ENCODE measurements at places on chromosomes 6 and 20. TPM values are rescaled to one million over a fixed set of nuclear protein-coding genes. Genes with fewer than 3 reads are reported as not detected.

GRCh38 chr6:105786890-105787655 is 299.1 kb upstream of the PRDM1 start:
- no peak for DNase-seq

DNA sequence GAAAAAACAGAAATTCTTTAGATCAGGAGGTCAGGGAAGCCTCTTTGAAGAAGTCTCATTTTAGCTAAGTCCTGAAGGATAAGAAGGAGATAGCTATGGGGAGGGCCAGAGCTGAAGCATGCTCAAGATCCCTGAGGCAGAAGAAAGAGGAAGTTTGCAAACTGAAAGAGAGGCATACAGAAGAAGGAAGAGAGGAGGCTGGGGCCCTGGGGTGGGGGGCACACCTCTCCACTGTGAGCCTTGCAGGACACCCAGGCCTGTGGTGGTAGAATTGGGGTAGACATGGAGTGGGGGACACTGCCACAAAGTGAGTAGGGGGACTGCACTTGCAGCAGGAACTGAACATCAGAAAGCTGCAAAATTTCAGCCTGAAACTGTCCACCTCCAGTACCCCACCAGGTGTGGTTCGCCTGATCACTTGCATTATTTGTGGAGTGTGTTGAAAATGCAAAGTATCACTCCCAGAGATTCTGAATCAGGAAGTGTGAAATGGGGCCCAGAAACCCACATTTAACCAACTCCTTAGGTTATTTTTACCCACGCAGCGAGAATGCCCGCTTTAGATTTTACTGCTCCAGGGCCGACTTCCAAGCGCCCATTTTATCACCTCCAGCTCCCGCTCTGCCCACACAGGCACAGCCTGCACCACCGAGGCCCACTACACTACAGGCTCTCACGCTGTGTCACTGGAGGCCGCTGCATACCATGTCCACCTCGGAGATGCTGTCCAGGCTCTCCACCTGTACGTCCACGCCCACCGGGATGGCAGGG is 44.0 kb downstream of the GABRR2 start:
- DNase-seq, result no peak

DNA sequence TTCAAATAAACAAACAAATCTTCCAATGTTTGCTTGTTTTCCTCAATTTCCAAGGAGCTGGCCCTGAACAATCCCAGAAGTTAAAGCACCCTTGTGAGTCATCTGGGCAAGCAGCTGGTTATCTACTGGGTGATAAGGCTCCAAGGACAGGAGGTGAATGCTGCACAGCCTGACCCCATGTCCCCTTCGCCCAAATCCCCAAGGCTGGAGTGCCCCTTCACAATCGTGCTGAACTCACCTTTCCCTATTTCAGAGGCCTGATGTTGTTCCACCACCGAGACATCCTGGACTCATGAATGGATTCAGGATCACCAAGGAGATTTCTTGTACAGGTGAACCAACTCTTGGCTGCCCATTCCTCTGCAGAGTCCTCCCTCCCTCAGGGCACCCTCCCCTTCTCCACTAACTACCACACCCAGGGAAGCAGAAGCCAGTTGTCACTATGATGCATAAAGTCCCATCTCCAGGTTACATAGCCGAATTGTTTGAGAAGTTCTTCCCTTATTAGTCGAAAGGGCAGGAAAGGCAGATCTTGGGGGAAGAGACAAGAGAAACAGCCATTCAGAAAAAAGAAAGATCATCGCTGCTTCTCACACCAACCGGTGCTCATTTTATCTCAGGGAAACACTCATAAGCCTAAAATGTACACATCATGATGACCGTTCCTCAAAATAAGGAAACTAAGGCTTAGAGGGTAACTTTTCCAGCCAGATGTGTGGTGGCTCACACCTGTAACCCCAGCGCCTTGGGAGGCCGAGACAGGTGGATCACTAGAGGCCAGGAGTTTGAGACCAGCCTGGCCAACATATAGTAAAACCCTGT is 138.8 kb upstream of the RREB1 start:
- no peak for DNase-seq

DNA sequence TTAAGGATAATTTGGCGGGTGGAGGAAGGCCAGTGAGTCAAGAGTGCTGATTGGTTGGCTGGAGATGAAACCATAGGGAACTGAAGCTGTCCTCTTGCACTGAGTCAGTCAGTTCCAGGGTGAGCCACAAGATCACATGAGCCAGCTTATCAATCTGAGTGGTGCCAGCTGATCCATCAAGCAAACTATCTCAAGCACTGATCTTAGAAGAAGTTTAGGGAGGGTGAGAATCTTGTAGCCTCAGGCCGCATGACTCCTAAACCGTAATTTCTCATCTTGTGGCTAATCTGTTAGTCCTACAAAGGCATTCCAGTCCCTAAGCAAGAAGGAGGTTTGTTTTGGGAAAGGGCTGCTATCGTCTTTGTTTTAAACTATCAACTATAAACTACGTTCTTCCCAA is 954.3 kb downstream of the KIF16B start:
- DNase-seq, result no peak

DNA sequence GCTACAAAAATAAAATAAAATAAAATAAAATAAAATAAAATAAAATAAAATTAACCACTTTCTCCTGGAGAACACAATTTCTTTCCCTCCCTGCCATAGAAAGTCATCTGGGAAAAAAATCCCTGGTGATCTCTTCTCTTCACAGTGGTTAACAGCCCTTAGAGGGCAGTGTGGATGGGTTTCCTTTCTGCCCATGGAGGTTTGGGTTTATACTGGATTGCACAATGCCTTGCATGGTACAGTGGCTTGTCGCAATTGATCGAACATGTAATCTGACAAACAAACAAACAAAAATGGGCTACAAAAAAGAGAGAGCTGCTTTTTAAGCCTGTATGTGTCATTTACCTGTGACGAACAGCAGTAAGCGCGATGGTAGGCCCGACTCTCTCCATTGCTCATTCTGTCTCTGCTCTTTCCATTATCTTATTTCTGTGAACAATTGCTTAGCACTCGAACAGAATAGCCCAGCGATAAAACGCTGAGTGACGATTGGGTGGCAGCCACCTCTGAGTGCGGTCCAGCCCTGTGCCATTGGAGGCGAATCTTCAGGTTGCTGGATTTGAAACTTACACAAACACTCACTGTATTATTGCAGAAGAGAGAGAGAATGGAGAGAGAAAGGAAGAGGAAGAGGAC is 166.1 kb downstream of the CD83 start:
- no peak for DNase-seq

DNA sequence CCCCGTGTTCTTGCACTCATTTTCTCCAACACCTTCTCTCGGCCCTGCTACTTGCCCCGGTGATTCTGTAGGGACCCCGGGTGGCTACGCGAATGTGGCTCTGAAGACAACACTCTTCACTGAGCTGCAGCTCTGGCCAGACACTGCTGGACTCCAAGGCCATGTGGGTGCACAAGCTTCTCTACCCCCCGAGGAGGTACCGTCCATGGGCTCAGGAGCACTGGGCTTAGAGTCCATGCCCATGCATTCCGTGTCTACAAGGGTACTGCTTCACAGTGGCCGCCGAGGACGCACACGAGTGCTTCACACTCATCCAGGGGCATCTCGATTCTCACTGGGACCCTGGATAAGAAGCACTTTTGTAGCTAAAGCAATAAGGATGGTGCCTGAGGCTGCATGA is 59.5 kb downstream of the SMOC2 start:
- no peak for DNase-seq

DNA sequence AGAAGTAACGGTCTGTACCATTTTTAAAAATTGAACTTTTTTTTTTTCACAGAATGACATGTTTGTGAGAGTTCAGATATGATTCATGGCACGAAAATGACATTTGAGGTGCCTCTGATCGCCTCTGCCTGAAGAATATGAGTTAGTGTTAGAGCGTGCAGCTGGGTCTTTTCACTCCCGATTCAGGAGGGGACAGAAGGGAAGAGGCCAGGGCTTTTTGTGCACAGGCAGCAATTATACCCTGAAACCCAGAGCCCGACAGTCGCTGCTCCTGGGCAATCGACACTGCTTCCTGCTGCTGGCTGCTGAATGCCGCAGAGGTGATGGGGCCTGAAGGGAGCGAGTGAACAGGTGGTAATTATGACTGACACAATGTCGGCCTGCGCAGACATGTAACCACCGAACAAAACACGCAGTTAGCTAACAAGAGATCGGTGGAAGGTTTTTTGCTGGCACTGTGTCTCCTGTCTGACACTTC is 652.0 kb upstream of the NOX3 start:
- DNase-seq, result no peak

- no peak for DNase-seq
Observed at GRCh38 chr6:106751501-106752252, 122.3 kb downstream of the QRSL1 start.

DNA sequence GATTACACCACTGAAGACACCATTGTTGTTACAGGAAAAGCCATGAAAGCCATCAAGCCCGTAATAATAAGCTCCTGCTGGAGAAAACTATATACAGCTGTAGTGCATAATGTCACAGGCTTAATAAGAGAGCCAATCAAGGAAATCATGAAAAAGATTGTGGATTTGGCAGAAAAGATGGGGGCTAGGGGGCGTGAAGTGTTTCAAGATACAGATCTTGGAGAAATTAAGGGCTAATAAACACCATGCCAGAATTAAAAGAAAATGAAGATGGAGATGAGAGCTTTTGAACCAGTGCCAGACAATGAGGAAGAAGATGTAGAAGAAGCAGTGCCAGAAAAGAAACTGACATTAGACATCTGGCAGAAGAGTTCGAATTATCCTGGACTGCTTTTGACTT is 43.2 kb upstream of the DTNBP1 start:
- no peak for DNase-seq

DNA sequence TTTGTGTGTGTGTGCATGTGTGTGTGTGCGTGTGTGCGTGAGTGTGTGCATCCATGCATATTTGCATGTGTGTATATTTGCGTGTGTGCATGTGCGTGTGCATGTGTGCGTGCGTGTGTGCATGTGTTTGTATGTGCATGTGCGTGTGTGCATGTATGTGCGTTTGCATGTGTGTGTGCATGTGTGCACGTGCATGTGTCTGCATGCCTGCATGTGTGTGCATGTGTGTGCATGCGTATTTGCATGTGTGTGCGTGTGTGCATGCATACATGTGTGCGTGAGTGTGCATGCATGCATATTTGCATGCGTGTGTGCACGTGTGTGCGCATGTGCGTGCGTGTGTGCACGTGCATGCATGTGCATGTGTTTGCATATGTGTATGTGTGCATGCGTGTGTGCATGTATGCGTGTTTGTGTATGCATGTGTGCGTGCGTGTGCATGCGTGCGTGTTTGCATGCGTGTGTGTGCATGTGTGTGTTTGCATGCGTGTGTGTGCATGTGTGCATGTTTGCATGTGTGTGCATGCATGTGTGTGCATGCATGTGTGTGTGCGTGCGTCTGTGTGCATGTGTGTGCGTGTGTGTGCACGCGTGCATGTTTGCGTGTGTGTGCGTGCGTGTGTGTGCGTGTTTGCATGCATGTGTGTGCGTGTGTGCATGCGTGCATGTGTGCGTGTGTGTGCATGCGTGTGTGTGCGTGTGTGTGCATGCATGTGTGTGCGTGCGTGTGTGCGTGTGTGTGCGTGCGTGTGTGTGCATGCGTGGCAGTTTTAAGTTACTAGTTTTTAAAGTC is 57.7 kb upstream of the SMOC2 start:
- no peak for DNase-seq

DNA sequence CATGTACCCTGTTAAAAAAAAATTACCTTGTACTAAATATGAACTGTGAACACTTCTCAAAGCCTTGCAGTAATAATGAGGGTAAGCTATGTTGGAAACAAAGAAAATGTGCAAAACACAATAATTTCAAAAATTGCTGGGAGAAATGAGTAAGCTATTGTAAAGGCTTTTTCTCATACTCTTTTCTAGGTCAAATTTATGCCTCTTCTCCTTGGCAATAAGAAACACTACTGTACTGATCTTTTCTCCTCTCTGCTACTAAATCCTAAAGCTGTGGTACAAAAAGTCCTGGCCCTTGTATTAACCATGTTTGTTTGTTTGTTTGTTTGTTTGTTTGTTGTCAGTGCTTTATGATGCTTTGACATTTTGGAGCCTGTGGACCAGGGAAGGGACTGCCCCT is 17.5 kb upstream of the HUS1B start:
- DNase-seq, result no peak

- DNase-seq, result no peak
Observed at GRCh38 chr6:145540741-145541140, 194.6 kb downstream of the EPM2A start.

DNA sequence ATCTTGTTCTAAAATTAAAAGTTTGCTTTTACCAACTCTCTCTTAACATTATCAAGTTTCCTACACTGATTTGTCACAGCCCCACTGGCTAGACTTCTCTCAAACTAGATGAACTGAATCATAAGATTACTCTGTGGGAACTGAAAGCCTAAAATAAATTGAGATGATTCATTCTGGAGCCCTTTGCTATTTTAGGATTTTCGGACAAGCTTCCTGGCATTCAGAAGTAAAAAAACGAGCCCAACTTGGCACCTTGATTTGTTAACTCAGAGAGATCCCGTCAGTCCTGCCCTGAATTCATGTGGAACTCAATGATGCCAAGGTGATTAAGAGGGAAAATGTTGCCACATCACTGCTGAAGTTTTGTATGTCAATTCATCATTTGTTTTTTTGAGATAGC is 122.0 kb upstream of the NRSN1 start:
- DNase-seq, result no peak

- DNase-seq, result no peak
Observed at GRCh38 chr6:22612236-22612635, 42.9 kb downstream of the HDGFL1 start.

GRCh38 chr6:164398647-164399046 is 910.8 kb downstream of the C6orf118 start:
- DNase-seq, result no peak

GRCh38 chr6:14276667-14277404 is 159.3 kb downstream of the CD83 start:
- DNase-seq, result no peak

GRCh38 chr20:2023151-2023550 is 29.3 kb upstream of the PDYN start:
- DNase-seq, result no peak

- DNase-seq, result no peak
Observed at GRCh38 chr6:83609248-83609647, 96.9 kb downstream of the PRSS35 start.

GRCh38 chr6:112233847-112234246 is 20.5 kb downstream of the LAMA4 start:
- DNase-seq, result no peak

Gene NT5DC1
- total RNA-seq, result 41.6 TPM

Gene KCNK5
- total RNA-seq, result 8.8 TPM

Gene PSMB9
- total RNA-seq, result 262 TPM

Gene FANCE
- 14.7 TPM for total RNA-seq

Gene PLEKHG1
- 3.0 TPM for total RNA-seq

Gene RTN4IP1
- total RNA-seq, result 8.0 TPM

Gene ROMO1
- 120 TPM for total RNA-seq

Data from activated naive CD4-positive, alpha-beta T cell treated with anti-CD3 and anti-CD28 coated beads, Interleukin-2, amount 50 U/mL, for 72 hours (primary cell).